ENCODE measurements at places on chromosomes 2 and 18. TPM values are rescaled to one million over a fixed set of nuclear protein-coding genes. Genes with fewer than 3 reads are reported as not detected.

GRCh38 chr2:11775384-11775783 is 29.0 kb downstream of the LPIN1 start:
- peaks cover 54% of the 10 kb centered on the region for H3K36me3 ChIP-seq
- peaks cover 28% of the 10 kb centered on the region for H3K4me1 ChIP-seq
- no peak for DNase-seq
- H3K27me3 ChIP-seq = no peaks in the 10 kb centered on the region
- H3K4me3 ChIP-seq = no peak overlapping the region
- H3K27ac ChIP-seq = peak overlapping the region; percentile 73

DNA sequence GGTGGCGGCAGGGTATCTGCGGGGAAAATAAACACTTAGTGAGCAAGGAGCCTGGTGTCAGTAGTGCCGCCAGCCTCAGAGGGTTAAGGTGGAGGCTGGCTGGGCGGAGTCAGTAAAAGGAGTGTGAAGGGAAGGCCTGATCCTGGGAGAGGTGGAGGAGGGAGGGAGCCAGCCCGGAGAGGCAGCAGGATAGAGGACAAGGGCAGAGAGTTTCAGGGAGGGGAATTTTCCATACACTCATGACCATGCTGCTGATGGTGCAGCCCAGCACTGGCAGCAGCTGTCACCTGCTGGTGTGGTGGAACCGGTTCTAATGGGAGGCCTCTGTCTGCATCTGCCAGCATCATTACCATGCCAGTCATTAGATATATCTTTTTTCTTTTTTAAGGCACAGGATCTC is 2.0 kb upstream of the TEX44 start:
- no peaks in the 10 kb centered on the region for H3K4me1 ChIP-seq
- no peaks in the 10 kb centered on the region for H3K36me3 ChIP-seq
- peaks cover 14% of the 10 kb centered on the region for H3K27me3 ChIP-seq
- no peak for DNase-seq
- H3K27ac ChIP-seq = no peak overlapping the region
- no peak overlapping the region for H3K4me3 ChIP-seq

DNA sequence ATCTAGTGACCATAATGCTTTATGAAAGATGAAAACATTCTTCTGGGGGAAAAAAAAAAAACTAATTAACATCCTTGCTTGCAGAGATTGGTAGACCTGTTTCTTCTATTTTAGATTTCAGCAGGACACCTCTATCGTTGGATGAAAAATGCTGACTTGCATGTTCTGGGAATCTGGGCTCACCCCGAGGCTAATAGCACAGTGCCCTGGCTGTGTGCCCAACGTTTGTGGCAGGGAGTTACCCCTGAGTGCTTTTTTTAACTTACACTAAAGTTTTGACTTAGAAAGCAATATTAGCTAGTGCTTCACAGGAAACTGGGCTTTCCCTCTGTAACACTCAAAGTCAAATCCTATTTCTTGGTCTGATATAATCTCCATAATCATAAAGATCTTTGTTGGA is 233.2 kb downstream of the SLC8A1 start:
- no peaks in the 10 kb centered on the region for H3K36me3 ChIP-seq
- H3K27ac ChIP-seq = no peak overlapping the region
- no peaks in the 10 kb centered on the region for H3K4me1 ChIP-seq
- no peaks in the 10 kb centered on the region for H3K27me3 ChIP-seq
- DNase-seq = no peak
- H3K4me3 ChIP-seq = no peak overlapping the region

GRCh38 chr2:10373931-10374330 is 71.2 kb downstream of the HPCAL1 start:
- no peak overlapping the region for H3K4me3 ChIP-seq
- peaks cover under 1% of the 10 kb centered on the region for H3K36me3 ChIP-seq
- H3K4me1 ChIP-seq = peaks cover 71% of the 10 kb centered on the region

DNA sequence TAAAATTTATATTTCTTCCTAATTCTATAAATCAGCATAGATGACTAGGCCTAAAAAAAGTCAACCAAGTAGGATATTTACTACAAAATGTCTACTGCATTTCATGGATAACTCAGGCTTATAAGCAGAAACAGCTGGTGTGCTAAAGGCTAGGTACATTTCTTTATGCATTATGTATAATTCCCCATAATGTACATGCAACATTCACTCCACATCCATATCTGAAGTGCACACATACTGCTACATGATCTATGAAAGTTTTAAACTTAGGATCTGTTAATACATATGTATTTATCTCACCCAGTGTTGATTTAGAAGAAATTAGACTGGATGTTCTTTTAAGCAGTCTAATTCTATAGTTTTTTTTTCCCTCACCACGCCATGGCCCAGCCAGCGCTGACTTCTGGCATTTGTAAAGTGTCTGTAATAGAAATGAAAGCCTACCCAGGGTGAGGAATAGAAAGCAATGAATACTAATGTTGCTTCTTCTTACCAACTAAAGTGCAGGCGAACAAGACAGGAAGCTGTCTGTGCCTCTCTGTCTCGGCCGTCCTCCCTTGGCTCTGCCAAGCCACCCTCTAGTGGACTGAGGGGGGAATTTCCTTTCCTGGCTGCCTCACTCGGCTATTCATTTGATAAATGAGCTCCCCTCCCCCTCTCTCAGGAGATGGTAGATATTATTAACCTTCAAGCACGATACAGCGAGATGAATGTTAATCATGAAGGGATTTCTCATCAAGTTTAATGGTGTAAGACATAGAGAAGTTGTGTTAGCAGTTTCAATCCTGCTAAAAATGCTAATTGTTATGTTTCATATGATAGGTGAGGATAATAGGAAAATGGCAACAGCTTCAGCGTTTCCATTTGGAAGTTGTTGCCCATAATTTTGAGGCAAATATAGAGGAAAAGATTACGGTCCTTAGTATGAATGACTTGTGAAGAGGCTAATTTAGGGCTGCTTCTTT is 384.5 kb downstream of the MTX2 start:
- peaks cover 5% of the 10 kb centered on the region for H3K27me3 ChIP-seq
- H3K36me3 ChIP-seq = no peaks in the 10 kb centered on the region
- peak; percentile 8 for DNase-seq
- H3K4me3 ChIP-seq = no peak overlapping the region

GRCh38 chr18:715626-716025 is 3.2 kb upstream of the ENOSF1 start:
- no peak for DNase-seq
- peaks cover 4% of the 10 kb centered on the region for H3K4me1 ChIP-seq
- H3K36me3 ChIP-seq = no peaks in the 10 kb centered on the region
- no peaks in the 10 kb centered on the region for H3K27me3 ChIP-seq
- H3K4me3 ChIP-seq = no peak overlapping the region
- no peak overlapping the region for H3K27ac ChIP-seq

- DNase-seq = no peak
- H3K4me3 ChIP-seq = no peak overlapping the region
- H3K27ac ChIP-seq = no peak overlapping the region
- no peaks in the 10 kb centered on the region for H3K4me1 ChIP-seq
- no peaks in the 10 kb centered on the region for H3K36me3 ChIP-seq
- H3K27me3 ChIP-seq = peaks cover 8% of the 10 kb centered on the region
These were observed 33.5 kb downstream of the SOWAHC start for GRCh38 chr2:109647636-109648035.

DNA sequence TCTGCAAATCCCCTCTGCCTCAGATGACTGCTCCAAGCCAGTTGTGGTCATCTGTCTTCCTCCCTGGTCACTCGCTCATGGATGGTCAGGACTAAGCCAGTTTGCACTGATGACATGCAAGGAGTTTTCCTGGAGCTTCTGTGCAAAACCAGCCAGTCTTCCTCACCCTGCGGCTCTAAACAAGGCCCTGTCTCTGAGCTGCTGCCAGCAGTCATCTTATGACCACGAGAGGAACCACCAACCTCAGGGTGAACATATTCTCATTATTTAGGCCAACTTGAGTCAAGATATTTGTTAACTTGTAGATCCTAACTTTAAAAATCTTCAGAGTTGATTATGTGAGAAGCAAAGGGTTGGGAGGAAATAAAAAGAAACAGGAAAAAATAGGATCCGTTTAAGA is 119.9 kb upstream of the CAB39 start:
- H3K27ac ChIP-seq = no peak overlapping the region
- peaks cover 30% of the 10 kb centered on the region for H3K4me1 ChIP-seq
- no peaks in the 10 kb centered on the region for H3K27me3 ChIP-seq
- no peaks in the 10 kb centered on the region for H3K36me3 ChIP-seq
- H3K4me3 ChIP-seq = no peak overlapping the region

DNA sequence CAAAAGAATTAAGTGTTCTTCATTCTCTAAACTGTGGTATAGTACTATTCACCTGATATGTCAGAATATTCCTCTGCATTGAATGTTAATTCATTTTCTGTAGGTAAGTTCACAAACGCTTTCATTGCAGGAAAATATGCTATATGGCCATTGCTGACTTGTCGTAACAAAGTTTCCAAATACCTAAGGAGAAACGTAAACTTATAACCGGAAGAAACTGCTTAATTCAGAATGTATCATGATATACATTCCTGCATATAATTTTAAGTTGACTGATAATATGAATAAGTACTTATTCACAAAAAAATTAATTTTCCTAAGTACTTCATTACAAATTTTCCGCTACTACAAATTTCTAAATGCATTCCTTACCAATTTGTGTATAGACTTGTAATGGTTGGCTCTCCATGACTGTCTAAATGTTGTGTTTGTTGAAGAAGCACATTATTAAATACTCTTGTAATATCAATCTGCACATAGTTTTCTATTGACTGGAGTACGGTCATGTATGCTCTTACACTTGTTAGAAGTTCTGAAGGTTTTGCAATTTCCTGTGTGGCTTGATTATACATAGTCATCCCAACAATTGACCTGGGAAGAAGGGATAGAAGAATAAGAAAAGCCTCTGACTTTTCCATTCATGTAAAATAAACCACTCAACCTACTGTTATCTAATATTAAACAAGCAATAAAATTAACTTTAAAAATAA is 85.4 kb downstream of the NCKAP1 start:
- no peak for DNase-seq
- no peaks in the 10 kb centered on the region for H3K4me1 ChIP-seq
- no peak overlapping the region for H3K27ac ChIP-seq
- no peaks in the 10 kb centered on the region for H3K27me3 ChIP-seq

GRCh38 chr2:27627963-27628766 is 647 bp downstream of the CCDC121 start:
- no peaks in the 10 kb centered on the region for H3K27me3 ChIP-seq
- peaks cover 22% of the 10 kb centered on the region for H3K4me1 ChIP-seq
- peaks cover 5% of the 10 kb centered on the region for H3K36me3 ChIP-seq
- H3K27ac ChIP-seq = peak overlapping the region; percentile 80
- DNase-seq = no peak

DNA sequence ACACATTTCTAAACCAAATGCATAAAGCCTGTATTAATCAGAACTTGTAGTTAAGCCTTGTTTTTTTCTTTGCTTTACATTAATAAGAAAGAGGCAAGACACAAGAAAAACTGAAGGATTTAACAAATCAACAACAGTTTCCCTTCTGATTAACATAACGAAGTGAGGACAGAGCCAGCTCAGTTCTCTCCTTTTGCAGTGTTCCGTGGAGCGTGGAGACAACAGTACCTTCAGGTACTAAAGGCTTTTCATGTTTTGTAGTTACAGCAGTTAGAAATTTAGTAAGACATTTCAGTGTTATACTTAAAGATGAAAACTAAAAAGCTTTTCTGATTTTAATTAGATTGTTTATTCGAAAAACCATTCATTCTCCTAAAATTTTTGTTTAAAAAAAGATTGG is 115.2 kb downstream of the FMNL2 start:
- no peak overlapping the region for H3K27ac ChIP-seq
- no peak for DNase-seq
- H3K36me3 ChIP-seq = no peaks in the 10 kb centered on the region
- H3K4me3 ChIP-seq = no peak overlapping the region
- H3K4me1 ChIP-seq = no peaks in the 10 kb centered on the region

DNA sequence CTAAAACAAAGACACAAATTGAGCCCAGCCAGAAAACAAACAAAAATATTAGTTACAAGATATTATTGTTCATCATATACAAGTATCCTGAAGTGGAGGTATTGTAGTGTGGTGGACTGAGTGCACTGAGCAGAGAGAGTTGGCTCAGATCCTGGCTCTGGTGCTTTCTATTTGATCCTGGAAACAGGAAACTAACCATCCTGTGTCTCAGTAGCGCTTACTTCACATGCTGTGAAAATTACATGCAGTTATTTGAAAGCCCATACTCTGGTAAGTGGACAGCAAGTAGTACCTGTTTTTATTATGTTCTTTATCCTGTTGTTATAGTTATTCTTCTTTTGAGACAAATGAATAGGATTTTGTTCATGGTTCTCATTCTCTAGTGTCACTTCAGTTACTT is 84.3 kb upstream of the CRIM1 start:
- H3K27me3 ChIP-seq = no peaks in the 10 kb centered on the region
- H3K27ac ChIP-seq = no peak overlapping the region
- H3K4me3 ChIP-seq = no peak overlapping the region
- no peak for DNase-seq
- no peaks in the 10 kb centered on the region for H3K36me3 ChIP-seq
- no peaks in the 10 kb centered on the region for H3K4me1 ChIP-seq

DNA sequence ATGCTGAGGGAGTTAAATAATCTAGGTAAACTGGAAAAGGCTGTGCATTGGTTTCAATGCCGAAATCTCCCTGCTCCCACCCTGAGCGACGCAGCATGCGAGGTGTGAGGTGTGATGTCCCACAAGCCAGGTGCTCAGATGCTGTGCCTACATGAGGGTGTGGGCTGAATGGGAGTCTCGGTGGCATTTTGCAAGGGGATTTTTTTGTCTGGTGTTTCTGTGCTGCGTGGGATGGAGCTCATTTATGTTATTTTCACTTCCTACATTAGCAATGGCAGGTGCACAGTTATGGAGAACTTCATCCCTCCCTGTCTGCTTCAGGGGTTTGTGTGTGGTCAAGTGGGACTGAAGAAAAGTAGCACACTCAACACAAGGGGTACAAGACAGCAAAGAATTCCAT is 110.2 kb upstream of the CCDC68 start:
- H3K4me1 ChIP-seq = no peaks in the 10 kb centered on the region
- no peak overlapping the region for H3K27ac ChIP-seq
- no peaks in the 10 kb centered on the region for H3K27me3 ChIP-seq
- no peak overlapping the region for H3K4me3 ChIP-seq

DNA sequence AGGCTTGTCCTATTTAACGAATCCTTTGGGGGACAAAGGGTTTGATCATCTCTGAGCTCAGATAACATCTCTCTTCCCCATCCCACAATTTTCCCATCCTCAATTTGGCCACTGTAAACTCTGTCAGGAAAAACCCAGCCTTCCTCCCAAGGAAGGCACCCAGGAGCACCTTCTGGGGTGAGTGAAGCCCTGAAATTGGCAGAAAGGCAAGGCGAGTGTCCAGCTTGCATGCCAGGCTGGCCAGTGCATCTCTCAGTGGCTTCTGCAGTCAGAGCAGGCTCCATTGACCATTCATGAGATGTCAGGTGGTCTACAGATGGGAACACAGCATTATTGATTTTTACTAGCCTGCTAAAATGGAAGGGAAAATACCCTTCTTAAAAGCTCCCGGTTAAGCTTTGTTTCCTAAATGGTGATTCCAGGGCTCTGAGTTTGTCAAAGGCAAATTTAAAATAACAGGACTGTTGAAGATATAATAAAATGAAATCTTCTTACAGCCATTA is 83.2 kb upstream of the BOD1L2 start:
- no peak overlapping the region for H3K4me3 ChIP-seq
- no peak for DNase-seq
- no peaks in the 10 kb centered on the region for H3K36me3 ChIP-seq

GRCh38 chr2:61016392-61017002 is 1.0 kb upstream of the PEX13 start:
- no peaks in the 10 kb centered on the region for H3K36me3 ChIP-seq
- peak overlapping the region; percentile 75 for H3K27ac ChIP-seq
- no peaks in the 10 kb centered on the region for H3K27me3 ChIP-seq
- no peak for DNase-seq
- peaks cover 12% of the 10 kb centered on the region for H3K4me1 ChIP-seq

Gene MYO3B
- 0.28 TPM for total RNA-seq

Gene DLX2
- not detected for total RNA-seq

Gene POTEC
- not detected for total RNA-seq

Gene SRD5A2
- total RNA-seq = not detected
